Cortex of kidney (tissue), 1 donor: ENCODE measurements at places on chromosomes 2 and 18.

GRCh38 chr18:22668496-22668895 is 250.8 kb upstream of the CTAGE1 start:
- no peak for DNase-seq

- DNase-seq = no peak
Observed at GRCh38 chr2:193520709-193521458, 1326.2 kb upstream of the TMEFF2 start.

DNA sequence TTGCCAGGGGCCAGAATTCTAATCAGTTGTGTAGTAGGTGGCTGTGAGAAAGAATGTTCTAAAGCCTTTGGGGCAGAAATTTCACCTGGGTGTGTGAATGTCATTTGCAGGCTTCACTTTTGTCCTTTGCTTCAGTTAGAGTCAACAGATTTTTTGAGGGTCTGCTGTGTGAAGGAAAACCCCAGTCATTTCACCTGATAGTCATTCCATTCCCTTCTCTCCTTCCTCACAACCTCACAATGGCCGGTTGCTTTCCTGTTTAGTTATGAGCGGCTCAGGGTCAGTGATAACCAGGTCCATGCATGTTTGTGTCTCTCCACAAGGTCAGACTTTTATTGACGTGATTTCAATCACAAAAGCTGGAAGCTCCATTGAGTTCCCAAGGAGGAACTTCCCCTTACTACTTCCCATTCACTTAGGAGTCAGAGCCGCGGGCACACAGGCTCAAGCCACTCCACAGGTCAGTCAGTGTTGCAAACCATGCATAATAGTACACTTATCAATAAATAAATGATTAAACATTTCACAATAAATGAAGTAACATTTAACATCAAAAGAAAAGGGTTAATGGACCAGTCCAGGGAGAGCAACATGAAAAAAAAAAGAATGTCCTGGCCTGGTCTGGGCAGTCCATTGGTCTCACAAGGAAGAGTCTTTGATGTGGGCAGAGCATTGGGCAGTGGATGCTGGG is 74.3 kb downstream of the NPAS2 start:
- no peak for DNase-seq

DNA sequence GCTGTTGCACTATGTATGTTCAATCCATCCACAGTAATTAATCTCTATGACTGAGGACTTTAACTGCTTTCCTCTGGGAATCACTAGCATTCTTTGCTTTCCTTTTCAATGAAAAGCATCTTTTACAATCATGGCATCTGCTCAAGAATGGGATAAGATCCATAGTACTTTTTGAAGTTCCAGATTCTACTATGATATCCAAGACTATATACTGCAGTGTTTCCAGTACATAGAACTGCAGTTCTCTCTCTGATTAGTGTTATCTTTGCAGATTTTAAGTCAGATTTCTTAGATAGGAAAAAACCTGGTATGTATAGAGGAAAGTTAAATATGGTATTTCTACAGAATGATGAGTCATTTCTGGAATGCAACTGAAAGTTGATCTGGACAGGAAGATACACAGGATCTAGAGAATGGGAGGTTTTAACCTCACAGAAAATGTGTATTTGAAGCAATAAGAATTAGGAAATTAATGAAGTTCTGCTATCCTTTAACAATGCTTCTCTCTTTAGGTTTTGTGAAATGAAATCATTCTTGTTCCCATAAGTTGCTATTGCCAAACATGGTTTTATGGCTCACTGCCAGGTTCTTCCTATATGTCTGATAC is 670.7 kb downstream of the ERBB4 start:
- DNase-seq = no peak

DNA sequence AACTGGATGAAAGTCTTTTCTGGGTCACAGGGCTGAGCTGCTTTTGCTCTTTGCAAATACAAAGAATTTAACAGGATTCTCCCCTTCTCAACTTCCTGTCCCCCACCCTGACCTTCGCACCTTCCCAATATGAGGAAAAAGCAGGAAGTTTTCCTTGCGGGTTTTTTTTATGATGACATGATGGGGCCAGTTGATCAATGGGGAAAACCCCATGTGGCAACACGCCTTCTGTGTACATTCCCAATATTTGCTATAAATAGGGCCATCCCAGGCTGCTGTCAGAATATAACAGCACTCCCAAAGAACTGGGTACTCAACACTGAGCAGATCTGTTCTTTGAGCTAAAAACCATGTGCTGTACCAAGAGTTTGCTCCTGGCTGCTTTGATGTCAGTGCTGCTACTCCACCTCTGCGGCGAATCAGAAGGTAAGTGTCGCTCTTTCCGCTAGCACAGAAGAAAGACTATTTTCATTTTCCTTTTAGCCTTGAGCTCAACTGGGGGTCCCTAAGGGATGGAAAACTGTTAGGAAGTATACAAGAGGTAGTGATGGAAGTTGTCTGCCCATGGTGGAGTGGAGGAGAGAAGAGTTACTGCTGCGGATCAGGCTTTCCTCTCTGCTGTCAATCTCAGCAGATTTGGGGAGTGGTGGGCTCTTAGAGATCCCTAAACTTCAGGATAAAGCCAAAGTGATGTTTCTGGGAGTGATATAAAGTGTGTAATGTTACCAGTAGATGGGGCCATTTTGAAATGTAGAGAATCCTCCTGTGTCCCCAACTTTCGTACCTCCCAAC is at the start of gene CCL20:
CCL20 (plus strand) TSS at position 281 of the 792 bp plus-strand sequence; CDS start at position 351, 70 bp downstream.
- no peak for DNase-seq

GRCh38 chr2:60158262-60158661 is 395.2 kb downstream of the BCL11A start:
- DNase-seq = no peak

GRCh38 chr18:57837917-57838548 is 34.9 kb upstream of the ATP8B1 start:
- DNase-seq = no peak

- no peak for DNase-seq
Observed at GRCh38 chr2:43266711-43267111, 40.3 kb upstream of the ZFP36L2 start.

- DNase-seq = no peak
Observed at GRCh38 chr2:232927793-232928550, 57.9 kb downstream of the SNORC start.

DNA sequence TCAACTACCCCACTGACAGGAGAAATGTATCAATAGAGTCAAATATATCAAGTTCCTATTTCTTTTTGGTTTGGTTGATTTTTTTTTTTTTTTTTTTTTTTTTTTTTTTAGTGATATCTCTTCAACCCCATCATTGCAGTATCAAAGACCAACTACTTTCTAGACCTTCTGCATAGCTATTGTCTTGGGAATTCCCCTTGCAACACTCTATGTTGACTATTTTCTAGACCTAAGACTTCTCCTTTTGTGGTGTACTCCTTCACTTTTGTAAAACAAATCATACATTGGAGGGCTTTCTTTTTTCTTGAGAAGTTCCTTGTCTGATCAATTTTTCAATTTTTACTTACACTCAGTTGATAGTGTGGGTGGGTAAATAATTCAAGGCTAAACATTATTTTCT is 46.5 kb upstream of the NR4A2 start:
- no peak for DNase-seq

GRCh38 chr2:107072150-107072940 is 186.4 kb upstream of the ST6GAL2 start:
- DNase-seq = no peak

GRCh38 chr18:9721893-9722550 is 13.9 kb downstream of the RAB31 start:
- no peak for DNase-seq

DNA sequence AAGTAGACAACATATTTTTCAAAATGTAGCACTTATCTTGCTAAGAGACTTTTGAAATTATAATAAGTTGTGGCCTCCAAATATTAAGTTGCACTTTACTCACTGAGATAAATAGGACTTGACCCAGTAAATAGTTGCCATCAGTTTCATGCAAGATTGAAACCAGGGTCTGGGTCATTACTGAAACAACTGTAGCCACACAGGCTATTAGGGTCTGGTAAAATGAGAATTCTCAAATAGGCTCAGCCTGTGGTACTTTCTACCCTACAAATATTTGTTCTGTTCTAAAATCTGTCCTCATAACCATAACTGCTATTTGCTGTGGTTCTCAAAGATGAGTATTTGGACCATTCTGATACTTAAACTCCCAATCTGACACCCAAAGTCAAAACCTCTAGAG is 115.4 kb upstream of the STK17B start:
- no peak for DNase-seq

DNA sequence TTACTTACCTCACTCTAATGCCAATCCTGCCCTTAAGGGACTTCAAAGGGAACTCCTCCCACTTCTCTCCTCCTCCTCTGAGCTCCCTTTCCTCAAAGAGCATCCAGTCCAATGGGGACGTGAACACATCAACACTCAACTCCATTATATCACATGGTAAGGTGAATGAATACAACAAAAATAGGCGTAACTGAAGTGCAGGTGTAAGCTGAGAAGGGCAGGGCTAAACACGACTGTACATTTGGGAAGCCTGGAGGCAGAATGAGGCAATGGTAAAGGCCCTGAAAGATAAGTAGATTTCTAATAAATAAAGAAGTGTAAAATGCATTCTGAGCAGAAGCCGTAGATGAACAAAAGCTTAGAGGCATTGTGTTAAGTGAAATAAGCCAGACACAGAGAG is 226.1 kb upstream of the TRIB2 start:
- no peak for DNase-seq

GRCh38 chr18:2410688-2411087 is 160.6 kb downstream of the METTL4 start:
- no peak for DNase-seq

GRCh38 chr18:80254971-80255500 is 7.7 kb upstream of the PARD6G start:
- DNase-seq = no peak

DNA sequence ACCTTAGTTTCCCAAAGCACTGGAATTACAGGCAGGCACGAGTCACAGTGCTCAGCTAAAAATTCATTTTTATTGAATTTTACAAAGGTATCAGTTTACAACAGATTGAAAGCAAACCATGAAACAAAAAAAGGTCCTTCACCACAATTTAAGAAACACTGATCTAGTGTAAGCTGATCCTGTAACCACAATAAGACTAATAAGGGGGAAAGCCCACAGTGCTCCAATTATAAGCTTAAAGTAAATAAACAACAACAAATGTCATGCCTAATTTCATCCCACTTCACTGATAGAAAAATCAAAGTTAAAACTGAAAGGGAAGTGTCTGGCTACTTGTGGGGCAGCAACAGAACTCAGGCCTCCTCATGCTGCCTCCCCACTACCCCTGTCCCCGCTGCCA is 49.2 kb downstream of the ICA1L start:
- no peak for DNase-seq

GRCh38 chr2:3492951-3493614 is 26.2 kb downstream of the ADI1 start:
- DNase-seq = no peak

- no peak for DNase-seq
Observed at GRCh38 chr2:162219426-162219825, 23.8 kb downstream of the FAP start.

GRCh38 chr2:179340678-179341077 is 76.0 kb upstream of the SESTD1 start:
- no peak for DNase-seq

DNA sequence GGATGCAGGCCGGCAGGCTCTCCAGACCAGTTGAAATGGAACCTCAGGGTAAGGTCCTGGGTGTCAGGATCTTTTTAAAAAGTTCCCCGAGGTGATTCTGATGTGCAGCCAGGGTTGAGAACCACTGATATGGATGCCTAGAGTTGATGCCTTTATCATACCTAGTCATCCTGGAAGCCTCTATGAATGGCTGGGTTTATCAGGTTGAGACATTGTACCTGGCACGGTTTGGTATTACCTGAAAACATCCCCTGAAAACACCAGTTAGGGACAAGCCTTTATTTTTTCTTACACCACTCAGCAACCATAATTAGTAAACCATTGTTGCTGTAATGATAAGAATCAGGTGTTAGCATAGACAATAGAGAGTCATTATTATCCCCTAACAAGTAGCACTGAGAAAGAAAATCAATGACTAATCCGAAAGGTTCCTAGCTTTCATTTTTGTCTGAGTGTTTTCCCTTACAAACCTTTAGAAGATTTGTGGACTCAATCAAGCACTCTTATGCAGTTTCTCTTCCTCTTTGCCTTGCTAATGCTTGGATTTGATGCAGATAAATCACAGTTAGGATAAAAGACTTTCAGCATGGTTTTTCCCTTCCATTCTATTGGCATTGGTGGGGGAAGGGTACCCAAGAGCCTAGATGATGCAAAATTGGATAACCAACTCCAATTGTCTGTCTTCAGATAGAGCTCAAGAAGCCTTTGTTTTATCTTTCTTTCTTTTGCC is 116.5 kb upstream of the LYPD6 start:
- no peak for DNase-seq

DNA sequence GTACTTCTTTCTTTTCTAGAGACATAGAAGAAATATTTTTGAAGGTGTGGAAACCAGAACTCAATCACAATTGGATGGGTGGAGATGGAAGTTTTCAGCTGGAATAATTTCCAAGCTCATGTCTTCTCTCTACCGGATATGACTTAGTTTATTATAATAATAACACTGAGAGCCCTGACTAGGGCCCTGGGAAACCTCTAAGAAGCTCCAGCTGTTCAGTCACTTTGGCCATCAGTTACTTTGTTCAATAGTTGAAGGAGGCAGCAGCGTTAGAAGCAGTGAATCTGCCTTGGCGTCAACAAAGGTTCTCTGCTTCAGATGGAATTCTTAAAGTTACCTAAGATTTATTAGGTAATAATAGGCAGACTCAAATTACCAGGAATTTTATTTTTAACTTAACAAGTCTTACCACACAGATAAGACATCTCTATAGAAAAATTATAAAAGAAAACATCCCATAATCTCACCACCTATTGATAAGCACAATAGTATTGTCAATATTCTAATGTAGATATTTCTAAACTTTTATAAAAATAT is 293.8 kb upstream of the CHAC2 start:
- no peak for DNase-seq

GRCh38 chr2:37523814-37524362 is 147.6 kb downstream of the CDC42EP3 start:
- no peak for DNase-seq

- DNase-seq = no peak
Observed at GRCh38 chr2:17765398-17765797, 11.5 kb downstream of the GEN1 start.

DNA sequence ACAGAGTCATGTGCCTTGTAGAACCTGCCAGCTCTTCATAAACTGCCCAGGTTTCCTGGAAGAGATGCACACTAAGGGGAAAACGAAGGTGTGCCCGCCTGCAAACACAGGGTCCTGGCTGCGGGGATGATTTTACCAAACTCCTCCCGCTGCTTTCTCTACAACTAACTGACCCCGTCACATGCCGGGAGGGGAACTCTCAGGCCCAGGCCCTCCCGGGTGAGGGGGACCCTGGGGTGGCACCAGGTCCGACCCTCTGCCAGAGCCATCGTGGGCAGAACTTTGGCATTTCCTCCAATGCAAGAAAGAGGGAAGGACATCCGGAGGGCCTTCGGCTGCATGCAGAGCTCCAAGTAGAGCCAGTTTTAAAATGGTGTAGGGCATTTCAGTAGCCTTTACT is 28.6 kb downstream of the CAPN13 start:
- DNase-seq = no peak
